ENCODE measurements at places on chromosomes 11 and 22. TPM values are rescaled to one million over a fixed set of nuclear protein-coding genes. Genes with fewer than 3 reads are reported as not detected.

DNA sequence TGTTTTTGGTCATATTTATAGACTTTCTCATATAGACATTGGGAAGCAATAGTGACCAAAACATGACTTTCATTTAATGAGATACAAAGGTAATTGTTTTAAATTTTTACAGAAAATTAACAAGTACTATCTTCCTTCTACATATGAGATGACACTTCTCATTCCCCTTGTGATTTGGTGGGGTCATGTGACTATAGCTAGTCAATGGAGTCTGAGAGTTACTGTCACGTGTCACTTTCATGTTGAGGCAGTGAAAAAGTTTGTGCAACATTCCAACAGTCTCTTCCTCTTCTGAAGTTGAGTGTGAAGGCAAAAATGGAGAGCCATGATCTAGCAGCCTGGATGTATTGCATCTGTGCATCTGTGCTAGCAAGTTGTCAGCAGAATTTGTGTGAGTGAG lies 618.3 kb upstream of the LRRC4C start:
- no peaks in the 10 kb centered on the region for H3K4me1 ChIP-seq
- H3K27me3 ChIP-seq = no peaks in the 10 kb centered on the region
- no peak overlapping the region for H3K4me3 ChIP-seq
- no peak overlapping the region for H3K27ac ChIP-seq
- DNase-seq = no peak

DNA sequence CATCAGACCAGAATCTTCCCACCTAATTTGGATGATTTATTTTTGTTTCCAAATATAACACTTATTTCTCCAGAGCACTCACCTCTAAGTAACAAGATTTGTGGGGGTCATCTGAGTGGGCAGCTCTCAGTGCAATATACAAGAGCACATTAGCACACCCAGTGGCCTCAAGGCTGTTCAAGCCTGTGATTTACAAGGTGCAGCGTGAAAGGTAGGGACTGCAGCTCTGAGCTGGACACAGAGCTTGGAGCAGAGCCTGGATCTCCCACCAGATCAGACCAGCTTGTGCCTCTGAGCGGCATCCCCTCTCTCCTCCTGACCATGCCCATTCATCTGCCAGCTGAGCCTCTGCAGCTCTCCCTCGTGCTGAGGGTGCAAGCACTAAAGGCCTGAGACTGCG lies 323.3 kb upstream of the ZC3H12C start:
- H3K4me1 ChIP-seq = no peaks in the 10 kb centered on the region
- no peak overlapping the region for H3K27ac ChIP-seq
- H3K36me3 ChIP-seq = no peaks in the 10 kb centered on the region
- no peak overlapping the region for H3K4me3 ChIP-seq
- DNase-seq = no peak
- H3K27me3 ChIP-seq = peaks cover 11% of the 10 kb centered on the region

DNA sequence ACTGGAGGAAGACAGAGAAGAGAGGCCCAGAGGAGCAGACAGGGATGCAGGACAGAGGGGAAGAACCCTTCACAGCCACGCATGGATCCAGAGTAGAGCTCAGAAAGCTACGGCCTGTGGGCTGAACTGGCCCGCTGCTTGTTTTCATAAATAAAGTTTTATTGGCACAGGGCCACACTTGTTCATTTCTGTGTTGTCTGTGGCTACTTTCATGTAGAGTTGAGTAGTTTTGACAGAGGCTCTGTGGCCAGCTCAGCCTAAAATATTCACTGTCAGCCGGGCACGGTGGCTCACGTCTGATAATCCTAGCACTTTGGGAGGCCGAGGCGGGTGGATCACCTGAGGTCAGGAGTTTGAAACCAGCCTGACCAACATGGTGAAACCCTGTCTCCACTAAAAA lies 26.2 kb upstream of the GAL start:
- peaks cover 8% of the 10 kb centered on the region for H3K27me3 ChIP-seq
- no peaks in the 10 kb centered on the region for H3K36me3 ChIP-seq
- peaks cover 9% of the 10 kb centered on the region for H3K4me1 ChIP-seq
- DNase-seq = no peak
- H3K4me3 ChIP-seq = no peak overlapping the region

- no peak overlapping the region for H3K4me3 ChIP-seq
- H3K36me3 ChIP-seq = no peaks in the 10 kb centered on the region
- H3K27me3 ChIP-seq = peaks cover 5% of the 10 kb centered on the region
- DNase-seq = no peak
Measured at GRCh38 chr11:128806506-128807261, 60.4 kb downstream of the KCNJ1 start.

Gene YPEL4
- total RNA-seq = 1.1 TPM

Gene OR2AG2
- 0.11 TPM for total RNA-seq

Gene SLC25A45
- total RNA-seq = 3.9 TPM

Measured in mesothelial cell of epicardium (in vitro differentiated cells).